ENCODE measurements at places on chromosomes 3 and 15.

DNA sequence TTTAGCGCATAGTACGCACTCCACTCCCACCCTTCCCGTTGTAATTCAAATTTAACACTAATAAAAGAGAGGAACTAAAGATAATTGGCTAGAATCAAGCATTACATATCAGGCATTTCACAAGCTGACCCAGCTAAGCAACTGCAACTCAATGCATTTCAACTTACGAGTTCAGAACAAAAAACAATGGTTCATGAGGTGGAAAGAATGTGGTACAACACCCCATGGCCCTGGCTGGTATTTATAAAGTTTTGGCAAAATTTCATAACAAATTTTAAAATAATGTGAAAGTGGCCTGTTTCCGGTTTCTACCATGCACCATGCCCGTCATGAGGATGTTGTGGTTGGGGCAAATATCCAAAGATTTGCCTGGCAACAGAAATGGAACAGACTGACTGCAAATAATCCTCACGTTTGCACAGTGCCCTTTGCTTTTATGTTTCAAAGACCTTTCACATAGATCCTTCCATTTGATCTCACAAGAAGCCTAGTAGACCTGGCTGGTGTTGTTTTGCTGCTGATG lies 455.3 kb upstream of the NR2F2 start:
- no peak for DNase-seq

- DNase-seq, result no peak
Measured at GRCh38 chr3:13272831-13273603, 147.1 kb downstream of the NUP210 start.

DNA sequence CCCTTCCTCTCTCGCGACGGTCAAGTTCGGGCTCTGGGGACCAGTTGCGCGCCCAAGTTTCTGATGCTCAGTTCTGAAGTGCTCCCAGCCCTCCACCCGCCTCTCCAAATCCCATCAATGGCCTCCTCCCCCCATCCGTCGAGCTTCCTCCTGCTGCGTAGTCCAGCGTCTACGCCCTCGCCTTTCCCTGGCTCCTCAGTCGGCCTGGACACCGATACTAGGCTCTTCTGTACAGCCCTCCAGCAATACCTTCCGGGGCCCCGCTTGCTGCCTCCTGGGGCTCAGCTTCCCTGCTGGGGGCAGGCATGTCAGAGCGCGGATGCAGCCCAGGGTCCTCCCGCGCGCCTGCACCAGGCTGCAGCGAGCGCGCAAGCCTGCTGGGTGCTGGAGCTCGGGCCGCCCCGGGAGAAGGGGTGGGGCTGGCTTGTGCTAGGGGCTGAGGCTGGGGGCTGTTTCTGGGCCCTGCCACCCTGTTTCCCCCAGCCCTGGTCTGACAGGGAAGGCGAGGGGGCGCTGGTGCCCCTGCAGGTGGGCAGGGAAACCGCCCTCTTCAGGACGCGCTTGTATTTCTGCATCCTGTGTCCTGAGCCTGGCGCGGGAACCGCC lies 353.3 kb upstream of the SUCLG2 start:
- no peak for DNase-seq

DNA sequence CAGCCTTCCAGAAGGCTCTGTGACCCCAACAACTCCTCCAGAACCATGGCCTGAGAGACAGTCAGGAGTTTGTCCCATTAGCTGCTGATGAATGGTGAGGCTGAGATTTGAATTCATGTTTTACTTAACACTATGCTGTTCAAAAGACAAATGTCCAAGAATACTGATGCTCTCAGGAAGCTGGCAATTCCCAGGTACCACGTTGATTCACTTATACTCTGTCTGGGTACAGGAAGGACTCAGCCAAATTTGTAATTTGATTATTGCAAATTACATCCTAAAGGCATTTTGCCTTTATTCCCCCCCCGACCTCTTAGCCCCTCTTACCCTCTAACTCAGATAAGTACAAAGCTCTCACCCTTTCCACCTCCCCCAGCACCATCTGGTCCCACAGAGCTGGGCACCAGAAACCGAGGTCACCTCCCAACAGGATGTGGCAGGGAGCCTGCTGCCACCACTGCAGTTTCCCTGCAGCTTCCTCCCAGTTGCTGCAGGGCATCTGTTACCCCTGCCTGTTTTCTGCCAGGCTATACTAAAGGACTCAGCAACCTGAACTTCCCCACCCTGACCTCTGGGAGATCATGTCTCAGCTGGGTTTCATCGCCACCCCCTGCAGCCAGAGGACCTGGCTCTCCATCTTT lies 33.6 kb downstream of the EAF1 start:
- no peak for DNase-seq

- no peak for DNase-seq
Measured at GRCh38 chr3:14463330-14464140, 61.1 kb downstream of the SLC6A6 start.

DNA sequence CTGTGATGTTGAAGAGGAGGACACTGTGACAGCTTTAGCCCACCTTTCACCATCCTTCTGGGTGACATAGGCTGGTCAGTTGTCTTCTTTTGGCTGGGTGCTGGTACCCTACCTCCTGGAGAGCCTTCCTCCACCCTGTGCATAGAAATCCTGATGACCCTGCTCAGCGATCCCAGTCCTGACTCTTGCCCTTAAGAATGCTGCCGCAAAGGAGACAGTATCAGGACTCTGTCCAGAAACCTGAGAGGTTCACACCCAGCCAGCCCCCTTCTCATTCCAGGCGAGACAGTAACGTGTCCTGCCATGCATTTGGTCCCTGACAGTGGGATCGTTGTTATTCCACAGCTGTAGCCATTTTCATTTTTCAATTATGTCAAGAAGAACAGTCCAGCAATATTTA lies 312.8 kb upstream of the CHRM5 start:
- DNase-seq, result no peak

DNA sequence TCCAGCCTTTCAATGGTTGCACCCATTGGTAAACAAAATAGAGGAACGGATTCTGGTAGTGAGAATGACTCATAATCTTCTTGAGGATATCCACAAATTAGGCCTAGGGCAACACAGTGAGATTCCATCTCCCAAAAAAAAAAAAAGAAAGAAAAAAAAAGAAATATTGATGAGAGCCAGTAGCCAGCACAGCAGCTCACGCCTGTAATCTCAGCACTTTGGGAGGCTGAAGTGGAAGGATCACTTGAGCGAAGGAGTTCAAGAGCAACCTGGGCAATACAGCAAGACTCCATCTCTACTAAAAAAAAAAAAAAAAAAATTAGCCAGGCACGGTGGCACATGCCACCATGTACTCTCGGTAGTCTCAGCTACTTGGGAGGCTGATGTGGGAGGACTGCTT lies 51.9 kb downstream of the DENND4A start:
- no peak for DNase-seq

- no peak for DNase-seq
Measured at GRCh38 chr15:98268163-98268562, 307.7 kb downstream of the ARRDC4 start.

All from NCI-H187 treated with DMSO at 0.1 percent for 48 hours (cell line).